Activated B cell treated with CpG ODN at 0.5 μM for 24 hours (primary cell): ENCODE measurements at places on chromosomes 2 and 18.

DNA sequence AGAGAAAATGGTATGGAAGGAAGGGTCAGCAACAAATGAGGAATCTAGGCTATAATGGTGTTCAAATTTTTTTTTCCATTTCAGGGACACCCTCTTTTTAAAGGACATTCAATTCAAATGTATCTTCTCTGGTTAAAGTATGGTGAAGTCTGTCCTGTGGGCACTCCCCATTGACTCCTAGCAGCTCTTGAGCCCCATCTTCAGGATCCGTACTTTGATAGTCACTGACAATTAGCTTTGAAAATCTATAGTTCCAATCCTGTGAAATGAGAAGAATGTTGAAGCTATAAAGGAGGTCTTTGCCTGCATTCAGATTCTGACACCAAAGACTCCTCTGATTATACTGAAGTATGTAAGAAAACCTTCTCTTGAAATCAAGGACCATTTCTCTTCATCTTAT is 43.3 kb downstream of the KCNH7 start:
- no peaks in the 10 kb centered on the region for H3K36me3 ChIP-seq
- no peak overlapping the region for H3K4me3 ChIP-seq
- DNase-seq = no peak
- no peak overlapping the region for H3K27ac ChIP-seq
- no peaks in the 10 kb centered on the region for H3K27me3 ChIP-seq

GRCh38 chr2:26642429-26642828 is 1.3 kb upstream of the CIB4 start:
- H3K27me3 ChIP-seq = peaks cover 37% of the 10 kb centered on the region
- DNase-seq = no peak
- H3K4me3 ChIP-seq = no peak overlapping the region
- no peaks in the 10 kb centered on the region for H3K4me1 ChIP-seq

DNA sequence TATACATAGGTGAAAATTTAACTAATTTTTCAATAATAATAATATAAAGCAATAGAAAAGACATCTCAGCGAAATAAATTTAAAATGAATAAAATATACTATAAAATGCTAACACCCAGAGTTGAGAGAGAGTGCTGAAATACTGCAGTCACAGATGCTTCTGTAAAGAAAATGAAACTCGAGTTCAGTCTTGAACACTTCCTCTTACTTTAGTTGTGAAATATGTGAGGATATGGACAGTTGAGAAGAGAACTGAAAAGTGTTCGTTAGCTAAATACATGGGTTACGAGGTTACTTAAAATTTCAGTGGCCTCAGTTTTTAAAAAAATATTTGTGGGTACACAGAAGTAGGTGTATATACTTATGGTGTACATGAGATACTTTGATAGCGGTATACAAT is 106.8 kb downstream of the DNAH7 start:
- DNase-seq = no peak
- no peak overlapping the region for H3K4me3 ChIP-seq
- H3K4me1 ChIP-seq = no peaks in the 10 kb centered on the region
- H3K27ac ChIP-seq = no peak overlapping the region
- no peaks in the 10 kb centered on the region for H3K36me3 ChIP-seq

- H3K27ac ChIP-seq = no peak overlapping the region
- H3K27me3 ChIP-seq = no peaks in the 10 kb centered on the region
- no peaks in the 10 kb centered on the region for H3K4me1 ChIP-seq
- no peak for DNase-seq
Observed at GRCh38 chr2:229057976-229058553, 213.0 kb downstream of the PID1 start.

- no peak overlapping the region for H3K27ac ChIP-seq
- DNase-seq = no peak
- no peaks in the 10 kb centered on the region for H3K27me3 ChIP-seq
- H3K4me3 ChIP-seq = no peak overlapping the region
- no peaks in the 10 kb centered on the region for H3K36me3 ChIP-seq
Observed at GRCh38 chr2:18800240-18800971, 211.0 kb upstream of the NT5C1B start.

GRCh38 chr2:85549826-85550225 is 10.9 kb downstream of the MAT2A start:
- H3K27ac ChIP-seq = no peak overlapping the region
- no peak for DNase-seq
- H3K4me3 ChIP-seq = no peak overlapping the region
- no peaks in the 10 kb centered on the region for H3K27me3 ChIP-seq
- H3K36me3 ChIP-seq = peaks cover 88% of the 10 kb centered on the region

DNA sequence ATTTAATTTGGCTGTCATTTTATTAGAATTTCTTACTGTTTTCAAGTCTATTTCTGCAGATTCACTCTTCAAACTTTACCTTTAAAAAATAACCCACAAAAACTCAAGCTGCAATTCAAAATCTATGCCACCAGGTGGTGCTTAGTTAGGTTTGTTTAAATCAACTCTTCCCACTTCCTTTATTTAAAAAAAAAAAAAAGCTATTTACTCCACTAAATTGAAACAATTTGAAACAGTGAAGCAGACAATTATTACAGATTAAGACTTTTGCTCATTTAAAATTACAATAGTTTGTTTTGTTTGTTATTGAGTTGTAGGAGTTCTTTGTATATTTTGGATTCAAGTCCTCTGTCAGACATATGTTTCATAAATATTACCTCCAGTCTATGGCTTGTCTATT is 300.0 kb downstream of the PDE11A start:
- H3K27me3 ChIP-seq = peaks cover 19% of the 10 kb centered on the region
- H3K27ac ChIP-seq = no peak overlapping the region
- DNase-seq = no peak
- no peaks in the 10 kb centered on the region for H3K36me3 ChIP-seq
- no peak overlapping the region for H3K4me3 ChIP-seq
- no peaks in the 10 kb centered on the region for H3K4me1 ChIP-seq

GRCh38 chr2:25198209-25198525 is 29.8 kb upstream of the POMC start:
- DNase-seq = no peak
- no peaks in the 10 kb centered on the region for H3K27me3 ChIP-seq
- no peak overlapping the region for H3K4me3 ChIP-seq
- peaks cover 17% of the 10 kb centered on the region for H3K4me1 ChIP-seq
- H3K27ac ChIP-seq = no peak overlapping the region

- H3K4me3 ChIP-seq = no peak overlapping the region
- no peaks in the 10 kb centered on the region for H3K27me3 ChIP-seq
- peaks cover 18% of the 10 kb centered on the region for H3K4me1 ChIP-seq
- no peak overlapping the region for H3K27ac ChIP-seq
- H3K36me3 ChIP-seq = peaks cover 84% of the 10 kb centered on the region
- no peak for DNase-seq
Observed at GRCh38 chr2:208274748-208275147, 8.7 kb downstream of the PIKFYVE start.
